ENCODE measurements at places on chromosomes 7 and 10.
A peak's percentile ranks its signal among the peaks of the same experiment; 100 is the strongest.

DNA sequence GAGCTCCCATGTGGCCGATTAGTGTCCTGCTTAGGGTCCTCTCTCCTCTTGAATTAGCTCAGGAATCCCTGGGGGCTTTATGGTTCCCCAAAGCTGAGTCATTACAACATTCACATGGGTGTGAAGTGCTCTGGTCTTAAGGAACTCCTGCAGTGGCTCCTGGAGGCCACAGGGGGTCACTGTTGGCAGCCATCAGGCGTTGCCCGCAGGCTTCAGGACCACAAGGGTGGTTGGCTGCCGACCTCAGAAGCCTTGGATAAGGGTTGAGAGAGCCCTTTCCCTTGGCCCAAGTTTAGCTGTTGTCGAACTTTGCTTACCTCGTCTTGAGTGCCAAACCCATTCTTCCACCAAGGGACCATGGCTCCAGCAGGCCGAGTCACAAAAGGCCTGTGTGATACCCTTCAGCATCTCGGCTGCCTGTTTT lies 61.7 kb downstream of the SH2D4B start:
- peak; percentile 24 for DNase-seq

DNA sequence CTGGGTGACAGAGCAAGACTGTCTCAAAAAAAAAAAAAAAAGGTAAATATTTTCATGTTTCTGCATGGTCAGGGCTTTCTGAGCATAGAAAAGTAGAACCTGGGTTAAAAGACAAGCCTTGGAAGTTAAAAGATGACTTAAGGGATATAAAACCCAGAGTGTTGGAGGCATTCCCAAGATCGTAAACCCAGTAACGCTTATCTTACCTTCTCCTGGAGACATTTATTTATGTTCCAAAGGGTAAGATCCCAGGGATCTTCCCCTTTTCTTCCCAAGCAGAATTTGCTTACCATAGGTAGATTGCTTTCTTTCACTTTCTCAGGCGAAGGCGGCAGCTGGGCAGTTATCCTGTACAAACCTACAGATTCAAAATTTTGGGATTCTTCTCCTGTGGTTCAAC lies 22.2 kb downstream of the SUGCT start:
- DNase-seq = no peak

DNA sequence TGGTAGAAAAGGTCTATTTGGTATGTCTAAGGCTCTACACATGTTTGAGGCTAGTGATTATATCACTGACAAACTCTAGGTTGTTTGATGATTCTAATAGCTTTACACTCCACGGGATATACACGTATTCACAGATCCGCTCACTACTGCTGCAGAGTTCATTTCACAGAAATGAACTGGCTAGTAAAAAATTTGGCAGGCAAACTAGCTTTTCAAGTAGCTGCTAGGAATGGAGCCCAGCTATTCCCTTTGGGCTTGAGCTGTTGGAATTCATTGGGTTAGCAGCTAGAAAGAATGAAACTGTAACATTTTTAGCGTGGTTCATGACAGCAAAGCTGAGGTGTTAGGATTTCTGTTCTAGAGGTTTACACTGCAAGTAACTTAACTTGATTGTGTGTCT lies 37.6 kb downstream of the R3HCC1L start:
- DNase-seq = no peak

DNA sequence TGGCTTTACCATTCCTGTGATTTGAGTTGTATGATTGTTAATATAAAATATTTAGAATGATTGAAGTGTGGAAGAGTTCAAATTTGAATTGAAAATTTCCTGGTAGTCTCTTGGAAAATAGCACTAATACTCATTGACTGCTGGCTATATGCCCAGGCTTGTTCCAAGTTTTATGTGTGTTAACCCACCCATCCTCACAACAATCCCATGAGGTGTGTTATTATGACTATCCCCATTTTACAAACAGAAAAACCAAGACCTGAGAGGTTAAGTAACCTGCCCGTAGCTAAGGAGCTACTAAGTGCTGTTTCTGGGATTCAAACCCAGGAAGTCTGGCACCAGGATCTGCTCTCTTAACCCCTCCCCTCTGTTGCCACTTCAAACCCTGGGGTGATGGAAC lies 213.9 kb downstream of the CREB5 start:
- no peak for DNase-seq

DNA sequence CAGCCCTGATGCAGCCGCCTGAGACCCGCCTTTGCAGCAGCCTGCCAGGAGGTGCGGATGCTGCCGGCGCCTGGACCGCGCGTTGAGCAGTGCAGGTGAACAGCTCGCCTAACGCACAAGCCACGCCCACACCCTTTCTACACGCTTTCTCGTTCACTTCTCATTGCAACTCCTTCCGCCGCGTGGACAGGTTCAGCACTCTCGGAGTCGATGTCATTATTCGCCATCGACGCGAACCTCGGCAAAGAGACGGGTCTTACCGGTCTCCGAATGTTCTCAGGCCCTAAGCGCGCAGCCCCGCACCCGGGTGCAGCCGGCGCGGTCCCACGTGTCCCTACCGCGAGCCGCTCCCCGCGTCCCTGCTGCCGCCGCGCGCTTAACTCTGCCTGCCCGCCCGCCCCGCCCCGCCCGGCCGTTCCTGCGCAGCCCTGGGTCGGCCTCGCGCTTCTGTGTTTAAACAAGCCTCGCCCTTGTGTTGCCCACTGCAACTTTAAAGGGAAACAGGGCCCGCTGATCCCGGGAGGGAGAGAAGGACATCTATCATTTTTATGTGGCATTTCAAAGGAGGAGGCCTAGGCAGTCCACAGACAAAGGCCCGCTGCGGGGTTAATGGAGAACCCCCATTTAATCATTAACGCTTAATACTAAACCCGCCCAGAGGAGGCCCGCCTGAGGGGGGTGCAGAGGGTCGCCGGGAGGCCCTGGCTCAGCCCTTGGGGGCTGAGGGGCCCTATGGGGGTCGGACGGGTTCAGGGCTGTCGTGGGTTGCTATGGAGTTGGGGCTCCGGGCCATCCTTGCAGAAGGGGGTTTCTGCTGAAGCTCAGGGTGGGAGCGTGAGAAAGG lies 128.5 kb downstream of the WDR11 start:
- no peak for DNase-seq

DNA sequence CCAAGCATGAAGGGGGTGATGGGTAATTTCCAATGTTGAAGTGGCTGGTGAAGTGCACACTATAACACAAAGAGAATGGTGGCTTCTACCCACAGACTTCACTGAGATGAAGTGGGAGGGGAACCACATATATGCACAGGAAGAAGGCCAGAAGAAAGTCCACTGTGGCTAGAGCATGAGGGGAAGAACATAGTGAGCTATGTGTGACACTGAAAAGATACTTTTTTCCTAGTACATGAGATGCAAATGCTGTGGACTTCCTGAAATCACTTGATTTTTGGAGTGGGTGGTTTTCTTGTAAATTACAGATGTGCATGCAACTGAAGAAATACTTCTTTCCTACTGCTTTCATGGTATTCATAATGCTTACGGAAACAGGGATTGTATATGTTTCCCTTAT lies 115.6 kb upstream of the PHYHIPL start:
- no peak for DNase-seq

DNA sequence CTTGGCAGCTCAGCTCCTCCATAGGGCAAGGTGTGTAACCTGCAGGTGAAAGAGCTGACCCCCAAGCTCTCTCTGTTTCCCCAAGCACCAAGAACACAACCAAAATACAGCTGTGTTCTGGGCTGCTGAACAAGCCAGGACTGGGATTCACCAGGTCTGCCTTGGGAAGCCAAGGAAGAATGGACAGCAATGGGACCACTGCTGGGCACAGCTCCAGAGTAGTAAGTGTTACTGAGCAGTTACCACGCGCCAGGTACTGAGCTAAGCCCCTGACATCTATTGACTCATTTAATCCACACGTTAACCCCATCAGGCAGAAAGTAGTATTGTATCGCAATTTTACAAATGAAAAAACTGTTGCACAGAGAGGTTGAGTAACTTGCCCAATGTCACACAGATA lies 168.3 kb downstream of the GRID1 start:
- no peak for DNase-seq

GRCh38 chr7:157769086-157769485 lies 432.3 kb downstream of the DNAJB6 start:
- no peak for DNase-seq

- DNase-seq = no peak
Measured at GRCh38 chr7:151242159-151243044, 6.1 kb downstream of the SMARCD3 start.

DNA sequence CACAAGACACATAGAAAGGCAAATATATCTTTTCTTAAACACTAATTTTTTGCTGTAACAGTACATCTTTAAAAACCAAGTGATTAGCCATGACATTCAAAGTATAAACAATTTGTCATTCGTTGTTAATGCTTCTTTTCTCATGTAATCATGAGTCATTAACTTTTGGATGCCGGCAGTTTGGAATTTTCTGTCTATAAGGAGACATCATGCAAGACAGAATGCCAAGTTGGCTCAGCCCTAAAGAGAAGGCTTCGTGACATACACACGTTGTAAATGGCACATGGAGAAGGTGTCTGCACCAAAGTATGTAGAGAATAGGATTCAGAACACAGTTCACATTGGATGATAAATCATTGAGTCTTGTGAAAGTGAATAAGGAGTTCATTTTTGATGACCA lies 35.9 kb downstream of the CCDC3 start:
- DNase-seq = no peak

DNA sequence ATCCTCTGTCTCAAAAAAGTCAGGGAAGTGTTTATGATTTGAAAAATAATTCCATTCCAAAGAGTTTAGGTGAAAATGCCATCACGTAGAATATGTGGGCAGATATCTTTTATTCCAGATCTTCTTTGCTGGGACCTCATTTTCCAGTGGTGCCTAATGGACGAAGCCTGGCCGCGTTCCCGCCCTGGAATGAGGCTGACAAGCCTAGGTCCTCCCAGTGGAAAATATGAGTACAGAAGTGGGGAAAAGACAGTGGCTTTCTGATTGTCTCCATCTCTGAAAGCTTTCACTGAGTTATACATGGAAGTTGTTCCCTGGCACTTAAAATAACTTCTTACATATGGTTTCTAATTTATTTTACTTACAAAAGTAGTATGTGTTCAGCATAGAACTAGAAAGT lies 139.4 kb downstream of the TACC2 start:
- DNase-seq = no peak

GRCh38 chr7:158414486-158414961 lies 173.1 kb downstream of the PTPRN2 start:
- DNase-seq = no peak

DNA sequence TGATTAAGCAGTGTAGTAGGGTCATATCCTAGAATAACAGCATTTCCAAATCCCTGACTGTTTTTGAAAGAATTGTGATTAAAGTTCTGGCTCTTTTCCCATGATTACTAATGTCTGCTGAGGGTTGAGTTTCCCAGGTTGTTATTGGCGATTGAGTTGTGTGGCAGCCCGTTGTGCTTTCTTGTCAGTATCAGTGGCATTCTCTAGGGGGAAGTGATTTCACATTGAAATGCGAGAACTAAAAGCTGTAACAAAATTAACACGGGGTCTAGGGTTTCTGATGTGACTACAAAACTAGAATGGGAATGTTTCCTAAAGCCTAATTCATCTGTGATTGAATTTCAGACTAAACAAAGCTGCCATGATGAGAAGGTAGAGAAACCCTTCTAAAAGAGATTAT lies 349.4 kb downstream of the EXOC4 start:
- no peak for DNase-seq

- peak; percentile 5 for DNase-seq
Measured at GRCh38 chr10:70381471-70382421, 679 bp downstream of the LRRC20 start.

DNA sequence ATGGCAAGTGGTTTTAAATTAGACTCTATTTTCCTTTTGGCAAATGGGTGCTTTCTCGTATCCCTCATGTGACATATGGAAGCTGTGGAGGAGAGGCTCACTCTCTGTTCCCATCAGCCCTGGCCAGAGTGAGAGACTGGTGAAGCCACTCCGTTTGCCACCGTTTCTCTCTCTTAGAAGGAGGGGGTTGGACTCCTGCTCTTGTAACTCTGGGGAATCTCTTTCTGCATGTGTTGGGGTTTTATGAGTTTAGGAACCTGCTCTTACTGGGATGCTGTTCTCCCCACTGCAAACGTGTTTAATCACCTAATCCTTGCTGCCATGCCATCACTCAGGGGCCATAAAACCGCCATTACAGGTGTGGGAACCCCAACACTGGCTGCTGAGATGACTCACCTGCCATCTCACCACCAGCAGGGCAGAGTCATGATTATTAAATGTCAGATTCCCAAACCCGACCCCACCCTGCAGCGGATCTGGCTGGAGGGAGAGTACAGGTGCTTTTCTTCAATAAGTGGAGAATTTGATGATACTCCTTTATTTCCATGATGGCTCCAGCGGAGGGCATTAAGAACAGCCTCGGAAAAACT lies 103.2 kb downstream of the ADCY1 start:
- DNase-seq = no peak

DNA sequence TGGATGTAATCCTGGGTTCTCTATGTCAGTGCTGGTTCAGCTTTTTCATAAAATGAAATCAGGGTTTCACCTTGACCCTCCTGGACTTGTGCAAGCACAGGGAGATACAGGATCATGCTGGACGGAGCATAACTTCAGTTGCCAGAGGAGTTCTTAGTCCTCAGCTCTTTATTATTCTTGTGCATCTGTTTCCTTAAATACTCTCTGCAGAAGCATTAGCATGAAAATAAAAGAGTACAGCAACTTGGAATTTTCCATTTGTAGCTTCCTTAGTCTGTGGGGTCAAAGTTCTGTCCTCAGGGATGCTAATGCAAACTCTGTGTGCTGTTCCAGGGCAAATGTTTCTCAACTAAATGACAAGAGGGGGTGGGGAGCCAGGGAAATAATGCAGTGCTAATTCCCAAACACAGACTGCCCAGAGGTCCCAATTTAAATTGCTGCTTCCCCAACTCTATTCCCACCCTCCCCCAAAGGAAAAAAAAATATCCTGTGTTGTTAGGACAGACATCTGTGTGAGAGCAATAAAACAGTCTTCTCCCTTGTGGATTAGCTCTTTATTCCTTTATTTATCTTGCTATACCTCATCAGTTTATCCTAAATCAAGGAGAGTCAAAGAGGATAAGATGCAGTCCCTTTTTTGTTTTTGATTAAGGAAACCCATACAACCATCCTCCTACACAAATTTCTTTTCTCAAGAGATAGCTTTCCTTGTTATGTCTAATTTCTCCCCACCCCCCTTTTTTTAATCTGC lies 905.0 kb downstream of the LRMDA start:
- no peak for DNase-seq

- peak; percentile 64 for DNase-seq
Measured at GRCh38 chr7:36287371-36288241, 102.1 kb upstream of the ANLN start.

- DNase-seq = no peak
Measured at GRCh38 chr7:113922049-113922448, 3.2 kb upstream of the PPP1R3A start.

GRCh38 chr10:97058521-97058920 lies 127.2 kb downstream of the SLIT1 start:
- no peak for DNase-seq

All from CD4-positive, alpha-beta T cell treated with Interleukin-15 for 4 hours (primary cell).